ENCODE measurements at places on chromosomes 3 and 15. TPM values are rescaled to one million over a fixed set of nuclear protein-coding genes. Genes with fewer than 3 reads are reported as not detected.

The TF gene
- 0.52 TPM for total RNA-seq

- no peaks in the 10 kb centered on the region for H3K4me1 ChIP-seq
- H3K4me3 ChIP-seq, result no peak overlapping the region
- DNase-seq, result no peak
- no peaks in the 10 kb centered on the region for H3K27me3 ChIP-seq
These were observed 122.5 kb upstream of the ROBO2 start for GRCh38 chr3:76917436-76917835.

GRCh38 chr15:42324308-42324707 is 35.0 kb upstream of the CAPN3 start:
- H3K27me3 ChIP-seq, result no peaks in the 10 kb centered on the region
- no peaks in the 10 kb centered on the region for H3K4me1 ChIP-seq
- DNase-seq, result no peak
- no peak overlapping the region for H3K4me3 ChIP-seq

The LYZL4 gene
- not detected for total RNA-seq

The CCRL2 gene
- total RNA-seq, result 0.89 TPM

The NMNAT3 gene
- total RNA-seq, result 7.6 TPM

The FAM81A gene
- total RNA-seq, result 0.64 TPM

DNA sequence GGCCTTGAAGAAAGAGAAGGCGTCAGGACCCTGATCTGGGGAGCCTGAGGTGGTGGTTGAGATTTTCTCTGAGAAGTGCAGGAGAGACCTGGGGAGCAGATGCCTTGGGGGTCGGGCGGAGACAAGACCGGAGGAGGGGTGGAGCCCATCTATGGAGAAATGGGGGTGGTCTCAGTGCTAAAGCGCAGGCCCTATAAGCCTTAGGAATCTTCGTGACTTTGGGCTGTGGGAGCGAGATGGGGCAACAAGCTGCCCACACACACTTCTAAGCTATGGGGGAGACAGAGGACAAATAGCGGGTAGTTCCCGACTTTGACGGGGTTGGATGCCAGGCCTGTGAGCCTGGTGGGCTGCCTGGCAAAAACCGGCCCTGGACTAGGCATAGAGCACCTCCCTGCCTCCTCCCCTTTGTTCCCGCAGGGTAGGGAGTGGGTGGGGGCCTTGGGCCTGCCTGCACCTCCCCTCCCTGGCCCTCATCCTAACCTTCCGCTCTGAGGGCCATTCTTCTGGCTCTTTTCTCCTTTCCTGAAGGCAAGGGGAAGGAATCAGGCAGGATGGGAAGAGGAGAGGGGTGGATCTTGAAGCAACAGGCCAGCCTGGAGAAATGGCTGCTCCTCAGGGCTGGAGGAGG is 880 bp downstream of the NISCH start:
- H3K36me3 ChIP-seq, result peaks cover 18% of the 10 kb centered on the region
- H3K27me3 ChIP-seq, result no peaks in the 10 kb centered on the region

DNA sequence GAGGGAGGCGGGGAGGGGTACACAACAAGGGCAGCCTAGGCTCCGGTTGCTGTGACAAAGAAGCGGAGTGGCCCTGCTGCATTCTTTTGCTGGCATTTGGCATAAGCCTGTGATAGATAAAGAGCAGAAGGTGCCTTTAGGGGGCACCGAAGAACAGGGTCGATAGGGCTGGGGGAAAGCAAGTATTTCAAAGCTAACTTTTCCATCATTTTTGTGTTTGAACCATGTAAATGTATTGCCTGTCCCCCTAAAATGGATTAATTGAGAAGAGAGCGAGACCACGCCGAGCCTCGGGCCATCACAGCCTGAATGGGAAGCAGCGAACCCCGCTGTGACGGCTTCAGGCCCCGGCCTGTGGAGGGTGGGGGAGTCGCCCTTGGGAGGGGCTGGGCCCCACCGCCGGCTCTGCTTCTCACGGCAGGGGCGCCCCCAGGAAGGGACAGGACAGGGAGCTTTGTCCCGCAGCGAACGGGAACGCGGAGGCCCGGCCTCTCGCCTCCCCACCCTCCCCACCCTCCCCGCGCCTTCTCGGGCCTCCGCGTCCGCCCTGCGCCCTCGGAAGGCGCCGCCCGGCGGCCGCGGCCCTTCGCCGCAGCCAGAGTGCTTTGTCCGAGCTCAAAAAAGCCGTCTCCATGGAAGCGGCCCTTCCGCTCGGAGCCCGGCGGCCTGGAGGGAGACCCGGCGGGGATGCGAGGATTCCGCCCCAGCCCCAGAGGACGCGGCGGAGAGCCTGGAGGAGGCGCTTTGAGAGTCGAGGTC is 32.4 kb upstream of the ALDH1L1 start:
- H3K4me1 ChIP-seq, result peaks cover 8% of the 10 kb centered on the region
- no peak overlapping the region for H3K27ac ChIP-seq
- H3K36me3 ChIP-seq, result no peaks in the 10 kb centered on the region

GRCh38 chr3:126345641-126346460 is 11.4 kb downstream of the KLF15 start:
- no peak overlapping the region for H3K27ac ChIP-seq
- no peak for DNase-seq
- H3K4me1 ChIP-seq, result no peaks in the 10 kb centered on the region
- H3K4me3 ChIP-seq, result no peak overlapping the region

The HES1 gene
- 2.5 TPM for total RNA-seq

The SMCO1 gene
- total RNA-seq, result not detected

GRCh38 chr3:126356373-126357264 is 589 bp downstream of the KLF15 start:
- DNase-seq, result no peak
- H3K27me3 ChIP-seq, result peaks cover 41% of the 10 kb centered on the region
- no peaks in the 10 kb centered on the region for H3K36me3 ChIP-seq
- H3K4me1 ChIP-seq, result peaks cover 10% of the 10 kb centered on the region

Measured in activated naive CD4-positive, alpha-beta T cell treated with anti-CD3 and anti-CD28 coated beads for 36 hours (primary cell).